ENCODE measurements at places on chromosomes 4 and X. TPM values are rescaled to one million over a fixed set of nuclear protein-coding genes. Genes with fewer than 3 reads are reported as not detected.

KIT gene
- not detected for total RNA-seq

HMX1 gene
- not detected for total RNA-seq

IQCM gene
- total RNA-seq: not detected

CDS1 gene
- 20.8 TPM for total RNA-seq

TEX13D gene
- not detected for total RNA-seq

CYTL1 gene
- total RNA-seq: 0.42 TPM

CFAP47 gene
- total RNA-seq: not detected

EXOSC9 gene
- total RNA-seq: 45.5 TPM

MTMR1 gene
- 50.3 TPM for total RNA-seq
